ENCODE measurements at places on chromosomes 2 and 18.

- no peak for DNase-seq
Measured at GRCh38 chr18:79944126-79944731, 7.2 kb downstream of the SLC66A2 start.

- DNase-seq, result no peak
Measured at GRCh38 chr18:77550625-77551024, 301.0 kb downstream of the GALR1 start.

DNA sequence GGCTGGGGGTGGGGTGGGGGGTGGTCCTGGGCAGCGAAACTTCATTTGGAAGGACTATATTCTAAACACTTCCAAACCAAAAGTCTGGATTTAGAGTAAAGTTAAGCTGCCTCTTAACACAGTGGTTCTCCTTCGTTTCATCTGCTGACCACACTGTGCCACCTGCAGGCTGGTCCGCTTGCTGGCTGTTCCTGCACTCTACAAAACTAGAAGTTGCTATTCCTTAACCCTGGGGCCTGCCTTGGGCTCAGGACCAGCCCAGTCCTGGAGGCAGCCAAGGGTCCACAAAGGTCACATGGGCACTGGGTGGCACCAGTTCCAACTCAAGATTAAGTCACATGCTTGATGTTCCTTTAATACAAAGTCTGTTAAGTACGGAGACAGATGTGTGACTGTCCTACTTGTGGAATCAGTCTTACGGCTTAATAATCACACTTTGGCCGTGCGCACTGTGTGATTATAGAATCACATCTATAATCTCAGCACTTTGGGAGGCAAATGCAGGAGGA lies 195.4 kb downstream of the FAM210A start:
- peak; percentile 39 for DNase-seq

DNA sequence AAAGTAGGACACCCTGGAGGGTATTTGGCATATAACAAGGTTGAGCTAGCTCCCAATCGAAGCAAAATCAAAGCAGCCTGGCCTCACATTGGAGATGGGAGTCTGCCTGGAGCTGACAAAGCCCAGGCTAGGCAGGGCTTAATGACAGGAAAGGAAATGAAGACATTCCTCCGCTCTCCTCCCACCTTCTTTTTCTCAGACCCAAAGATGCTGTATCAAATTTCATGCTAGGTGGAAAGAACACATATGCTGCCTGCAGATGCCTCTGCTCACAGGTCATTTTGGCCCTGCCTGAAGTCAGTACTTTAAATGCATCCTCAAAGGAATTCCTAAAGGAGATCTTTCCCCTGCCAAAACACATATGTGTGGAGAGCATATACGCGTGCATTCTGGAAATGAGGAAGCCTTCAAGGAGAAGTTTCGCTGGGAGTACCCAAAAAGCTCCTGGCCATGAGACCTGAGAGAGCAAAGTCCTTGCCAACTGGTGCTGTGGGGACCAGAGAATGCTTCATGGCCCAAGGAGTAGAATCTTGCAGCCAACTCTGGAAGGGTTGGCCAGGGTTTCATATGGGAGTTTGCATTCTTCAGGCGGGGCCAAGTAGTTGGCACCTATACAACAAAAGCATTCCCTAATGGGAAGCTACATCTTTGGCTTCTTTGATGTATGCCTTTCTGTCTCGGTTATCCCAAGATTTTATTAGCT lies 88.0 kb downstream of the AQP4 start:
- DNase-seq, result peak; percentile 52

DNA sequence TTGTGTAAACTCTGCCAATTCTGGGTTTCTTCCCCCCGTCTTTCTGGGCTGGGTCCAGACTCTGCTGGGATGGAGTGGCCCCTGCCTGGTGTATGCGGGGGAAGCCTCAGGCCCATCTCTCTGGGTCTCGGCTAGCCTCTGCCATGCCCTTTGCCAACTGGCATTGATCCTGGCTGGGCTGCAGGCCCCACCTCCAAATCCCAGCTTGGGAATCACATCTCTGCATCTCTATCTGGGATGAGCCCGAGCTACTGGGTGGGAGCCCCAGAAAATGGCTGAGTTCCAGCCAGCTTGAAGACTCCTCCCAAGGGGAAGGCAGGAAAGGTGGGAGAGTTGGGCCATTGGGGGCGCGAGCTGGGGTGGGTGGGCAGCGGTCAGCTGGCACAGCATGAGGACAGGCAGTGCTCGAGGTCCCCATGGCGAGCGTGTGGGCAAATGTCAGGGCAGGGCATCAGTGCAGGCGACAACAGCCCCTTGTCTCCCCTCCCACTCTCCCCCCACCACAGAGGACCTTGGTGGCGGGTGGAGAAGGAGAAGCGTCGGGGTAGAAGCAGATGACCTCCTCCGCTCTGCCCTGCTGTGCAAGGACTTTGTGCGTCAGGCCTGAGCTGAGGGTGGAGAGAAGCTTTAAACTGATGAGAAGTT lies 139.4 kb downstream of the ASB1 start:
- DNase-seq, result no peak

GRCh38 chr2:53843595-53843994 lies 16.2 kb downstream of the GPR75 start:
- DNase-seq, result no peak

DNA sequence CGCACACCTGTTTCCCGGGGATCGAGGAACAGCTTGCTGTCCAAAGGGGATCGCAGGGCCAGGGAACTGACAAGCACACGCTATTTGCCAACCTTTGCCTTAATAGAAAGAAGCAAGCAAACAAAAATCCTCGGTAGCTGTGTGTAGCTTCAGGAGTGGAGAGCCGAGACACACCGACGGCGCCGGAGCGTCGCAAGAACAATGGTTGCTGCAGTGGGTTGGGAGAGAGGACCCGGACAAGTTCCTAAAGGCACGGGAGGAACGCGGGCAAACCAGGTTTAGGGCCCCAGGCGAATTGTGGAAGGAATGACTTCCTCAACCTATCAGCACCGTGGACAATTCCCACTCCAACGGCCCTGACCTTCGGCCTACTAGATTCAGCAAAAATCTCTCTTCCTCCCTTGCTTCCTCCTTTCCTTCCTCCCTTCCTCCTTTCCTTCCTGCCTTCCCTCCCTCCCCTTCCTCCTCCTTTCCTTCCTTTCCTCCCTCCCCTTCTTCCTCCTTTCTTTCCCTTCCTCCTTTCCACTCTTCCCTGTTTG lies 4.9 kb upstream of the NEUROD1 start:
- no peak for DNase-seq

GRCh38 chr2:226118471-226119429 lies 680.9 kb downstream of the IRS1 start:
- peak; percentile 88 for DNase-seq

GRCh38 chr2:18149660-18150246 lies 271.3 kb downstream of the KCNS3 start:
- DNase-seq, result no peak

GRCh38 chr18:39773646-39774045 lies 2181.4 kb upstream of the PIK3C3 start:
- DNase-seq, result no peak

DNA sequence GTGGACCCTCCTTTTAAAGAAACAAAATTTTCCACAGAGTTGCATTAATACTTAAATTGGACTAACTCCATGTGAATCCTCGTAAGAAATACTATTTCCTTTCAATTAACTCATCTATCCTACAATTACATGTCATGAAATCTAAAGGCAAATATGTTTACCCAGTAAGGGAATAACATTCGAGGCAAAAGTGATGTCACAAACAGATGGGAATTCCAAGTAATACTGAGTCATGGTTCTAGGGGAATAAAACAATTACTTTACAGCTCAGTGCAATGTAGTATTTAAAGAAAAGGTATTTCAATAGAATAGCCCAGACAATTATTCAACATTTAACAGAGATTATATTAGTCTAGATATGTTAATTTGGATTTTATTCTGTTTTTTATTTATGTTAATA lies 205.8 kb downstream of the ZNF385B start:
- DNase-seq, result no peak

GRCh38 chr2:154439156-154439555 lies 259.3 kb upstream of the KCNJ3 start:
- DNase-seq, result no peak

GRCh38 chr18:6255116-6255705 lies 159.5 kb downstream of the L3MBTL4 start:
- no peak for DNase-seq

- no peak for DNase-seq
Measured at GRCh38 chr2:236051806-236052205, 116.4 kb downstream of the GBX2 start.

DNA sequence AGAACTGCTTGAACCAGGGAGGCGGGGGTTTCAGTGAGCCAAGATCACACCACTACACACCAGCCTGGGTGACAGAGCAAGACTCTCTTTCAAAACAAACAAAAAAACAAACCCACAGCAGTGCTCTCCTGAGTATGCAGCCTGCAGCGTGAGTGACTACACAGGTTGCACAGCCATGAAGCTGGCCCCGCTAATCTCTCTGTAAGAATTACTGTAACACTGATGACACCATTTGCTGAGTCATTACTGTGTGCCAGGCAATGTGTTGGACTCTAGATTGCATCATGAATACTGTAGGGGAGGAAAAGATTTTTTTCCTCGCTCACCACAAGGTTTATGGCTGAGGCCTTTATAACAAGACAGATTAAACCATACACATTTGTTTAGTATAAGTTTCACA lies 118.6 kb upstream of the ATP8B1 start:
- DNase-seq, result peak; percentile 27

DNA sequence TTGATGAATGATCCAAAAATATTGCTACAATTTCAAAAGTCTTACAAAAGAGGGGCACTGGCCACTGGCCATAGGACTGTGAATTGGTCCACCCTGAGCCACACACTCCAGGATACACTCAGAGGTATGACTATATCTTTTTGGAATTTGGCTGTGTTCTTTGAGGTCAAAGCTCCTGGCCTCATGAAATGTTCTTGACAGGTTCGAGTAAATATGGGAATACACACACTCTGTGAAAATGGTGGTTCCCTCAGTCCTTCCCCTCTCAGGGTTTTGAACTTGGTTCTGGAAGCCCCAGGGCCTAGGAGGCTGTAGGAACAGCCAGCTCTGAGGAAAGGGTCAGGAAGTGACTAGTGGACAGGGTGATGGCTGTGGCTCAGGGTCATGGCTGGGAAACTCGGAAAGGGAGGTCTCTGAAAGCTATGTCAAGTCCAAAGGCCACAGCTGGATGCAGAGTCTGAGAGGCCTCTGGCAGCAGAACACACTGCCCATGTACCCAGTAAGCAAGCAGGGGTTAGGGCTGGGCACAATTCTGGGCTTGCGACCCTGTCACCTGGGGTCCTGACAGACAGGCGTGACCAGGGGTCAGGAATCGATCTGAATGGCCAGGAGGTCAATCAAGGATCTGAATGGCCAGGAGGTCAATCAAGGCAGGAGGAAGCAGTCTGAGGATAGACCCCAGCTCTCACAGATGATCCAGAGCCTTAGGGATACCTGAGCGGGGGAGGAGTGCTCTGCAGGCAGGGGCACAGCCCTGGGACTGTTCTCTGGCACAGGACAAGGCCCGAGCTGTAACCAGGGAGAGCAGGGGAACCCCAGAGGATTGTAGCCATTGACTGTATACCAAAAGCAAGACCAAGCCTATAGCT lies 223.4 kb upstream of the SMAD2 start:
- no peak for DNase-seq

DNA sequence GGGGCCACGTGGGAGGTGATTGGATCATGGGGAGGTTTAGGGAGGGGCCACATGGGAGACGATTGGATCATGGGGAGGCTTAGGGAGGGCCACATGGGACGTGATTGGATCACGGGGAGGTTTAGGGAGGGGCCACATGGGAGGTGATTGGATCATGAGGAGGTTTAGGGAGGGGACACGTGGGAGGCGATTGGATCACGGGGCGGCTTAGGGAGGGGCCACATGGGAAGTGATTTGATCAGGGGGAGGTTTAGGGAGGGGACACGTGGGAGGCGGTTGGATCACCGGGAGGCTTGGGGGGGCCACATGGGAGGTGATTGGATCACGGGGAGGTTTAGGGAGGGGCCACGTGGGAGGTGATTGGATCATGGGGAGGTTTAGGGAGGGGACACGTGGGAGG lies 22.5 kb upstream of the SALL3 start:
- DNase-seq, result no peak

DNA sequence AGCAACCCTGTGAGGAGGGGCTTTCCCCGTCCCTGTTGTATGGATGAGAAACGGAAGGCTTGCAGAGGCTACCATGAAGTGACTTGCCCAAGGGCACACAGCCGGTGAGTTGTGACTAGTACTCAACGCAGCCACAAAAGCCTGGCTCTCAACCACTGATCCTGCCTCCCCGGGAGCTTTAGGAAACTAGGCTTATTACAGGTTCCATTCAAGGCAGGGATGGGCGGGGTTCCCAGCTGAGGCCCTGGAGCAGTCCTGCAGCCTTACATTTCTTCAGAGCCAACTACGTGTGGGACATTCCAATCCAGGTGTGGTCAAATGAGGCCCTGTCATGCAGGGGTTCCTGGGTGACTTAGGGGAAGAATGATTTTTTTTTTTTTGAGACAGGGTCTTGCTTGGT lies 59.6 kb downstream of the MEX3C start:
- peak; percentile 75 for DNase-seq

- DNase-seq, result no peak
Measured at GRCh38 chr2:55719852-55720251, 26.2 kb upstream of the PNPT1 start.

- DNase-seq, result no peak
Measured at GRCh38 chr18:457521-458412, 42.7 kb downstream of the COLEC12 start.

- DNase-seq, result no peak
Measured at GRCh38 chr2:21866316-21866715, 742.5 kb downstream of the TDRD15 start.

GRCh38 chr2:207201416-207201815 lies 35.7 kb upstream of the KLF7 start:
- DNase-seq, result no peak

DNA sequence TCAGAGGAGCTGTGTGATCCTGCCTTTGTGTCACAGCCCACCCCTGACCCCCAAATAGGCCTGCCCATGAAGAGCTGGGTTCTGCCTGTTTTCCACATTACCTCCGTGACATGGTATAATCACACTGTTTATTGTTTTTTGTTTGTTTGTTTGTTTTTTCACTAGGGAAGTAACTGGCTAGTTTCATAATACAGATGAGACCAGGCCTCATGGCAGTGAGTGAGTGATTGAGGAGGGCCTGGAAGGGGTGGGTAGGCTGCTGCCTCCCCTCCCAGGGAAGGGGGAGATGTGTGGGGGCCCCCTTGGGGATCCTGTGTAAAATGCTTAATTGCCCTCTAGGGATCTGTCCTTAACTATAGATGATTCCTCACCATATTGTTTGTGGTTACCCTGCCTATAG lies 190.5 kb downstream of the LDLRAD4 start:
- DNase-seq, result no peak

- peak; percentile 97 for DNase-seq
Measured at GRCh38 chr2:1791685-1792435, 47.5 kb upstream of the PXDN start.
